Psoas muscle (tissue), 8 donors: ENCODE measurements at places on chromosomes 5 and 9.

- no peak for DNase-seq
Observed at GRCh38 chr5:90548069-90548593, 10.5 kb upstream of the ADGRV1 start.

DNA sequence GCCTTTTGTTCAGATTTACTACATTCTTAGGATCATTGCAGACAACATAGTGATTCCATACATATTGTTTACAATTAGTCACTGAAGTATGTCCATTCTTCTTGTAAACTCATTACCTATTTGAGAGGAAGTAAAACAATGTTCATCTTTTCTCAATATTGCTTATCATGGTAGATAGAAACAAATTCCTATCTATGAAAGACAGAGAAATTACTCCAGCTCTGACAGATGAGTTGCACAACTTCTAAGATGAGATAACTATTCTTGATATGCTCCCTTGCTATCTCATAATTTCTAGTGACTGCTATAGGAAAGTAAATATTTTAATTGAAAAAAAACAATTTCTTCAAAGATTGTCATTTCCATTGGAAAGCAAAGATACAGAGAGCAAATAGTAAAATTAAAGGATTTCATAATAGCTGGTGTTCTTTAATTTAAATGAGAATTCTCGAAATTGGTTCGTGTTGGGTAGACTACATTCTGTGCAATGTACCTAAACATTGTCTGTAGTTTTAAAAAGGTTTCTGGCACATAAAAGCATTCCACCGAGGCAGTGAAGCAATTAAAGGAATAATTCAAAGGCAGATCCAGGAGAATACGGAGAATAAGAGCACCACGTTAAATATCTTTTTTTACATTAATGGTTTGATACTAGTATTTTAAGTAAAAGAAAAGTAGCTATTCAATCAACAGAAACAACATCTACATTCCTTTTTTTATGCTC lies 1029.1 kb upstream of the ACO1 start:
- no peak for DNase-seq

- no peak for DNase-seq
Observed at GRCh38 chr5:84602371-84602771, 217.7 kb upstream of the EDIL3 start.

GRCh38 chr9:79731171-79731890 lies 159.6 kb downstream of the TLE4 start:
- no peak for DNase-seq

DNA sequence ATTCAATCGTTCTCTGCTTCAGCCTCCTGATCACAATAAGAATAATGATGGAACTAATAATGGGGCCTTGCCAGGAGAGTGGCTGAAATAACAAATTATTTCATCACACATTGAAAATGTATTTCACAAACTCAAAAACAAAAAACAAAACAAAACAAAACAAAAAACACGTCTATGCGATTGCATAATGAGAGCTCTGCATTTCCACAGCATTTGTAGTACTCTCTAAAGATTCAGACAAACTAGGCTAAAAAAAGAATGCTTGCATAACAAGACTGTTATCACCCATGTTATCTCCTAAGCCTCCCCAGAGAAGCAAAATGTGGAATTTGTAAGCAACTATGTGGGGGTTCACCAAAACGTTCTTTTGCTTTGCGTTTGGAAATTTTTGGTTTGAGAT lies 48.1 kb downstream of the PRELID2 start:
- DNase-seq = no peak

GRCh38 chr9:1939466-1939865 lies 75.7 kb upstream of the SMARCA2 start:
- DNase-seq = no peak

- DNase-seq = no peak
Observed at GRCh38 chr5:16886366-16886736, 49.7 kb downstream of the MYO10 start.

- no peak for DNase-seq
Observed at GRCh38 chr5:165525271-165525670, 2019.9 kb downstream of the MAT2B start.

DNA sequence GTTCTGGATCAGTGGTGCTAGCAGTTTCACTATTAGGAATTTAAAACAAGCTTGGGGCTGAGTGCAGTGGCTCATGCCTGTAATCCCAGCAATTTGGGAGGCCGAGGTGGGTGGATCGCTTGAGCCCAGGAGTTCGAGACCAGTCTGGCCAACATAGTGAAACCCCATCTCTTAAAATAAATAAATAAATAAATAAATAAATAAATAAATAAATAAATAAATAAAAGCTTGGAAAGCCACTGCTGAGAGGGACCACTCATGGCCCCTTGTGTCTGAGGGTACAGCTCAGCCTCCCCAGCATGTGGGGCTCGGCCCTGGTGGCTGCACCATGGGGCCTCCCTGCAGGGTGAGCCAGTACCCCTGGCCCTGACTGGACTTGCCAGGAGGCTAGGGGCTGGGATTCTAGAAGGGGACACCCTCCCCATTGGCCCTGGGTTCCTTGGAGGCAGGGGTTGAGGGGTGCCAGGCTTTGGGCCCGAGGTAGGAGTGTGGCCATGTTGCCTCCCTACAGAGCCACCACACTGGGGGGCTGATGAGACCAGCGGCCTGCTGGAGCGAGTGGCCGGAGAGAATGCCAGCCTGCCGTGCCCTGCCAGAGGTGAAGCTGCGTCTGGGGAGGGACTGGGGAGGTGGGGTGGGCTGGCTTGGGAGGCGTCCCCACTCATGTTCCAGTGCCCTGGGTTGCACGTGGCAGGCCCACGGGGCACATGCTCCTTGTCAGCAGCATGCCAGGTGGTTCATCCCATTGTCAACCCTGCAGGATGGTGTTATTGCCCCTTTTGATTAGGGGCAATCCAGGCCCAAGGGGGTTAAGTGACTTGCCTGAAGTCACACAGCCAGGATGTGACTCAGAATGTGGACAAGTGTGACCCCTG lies 76.5 kb downstream of the HMCN2 start:
- no peak for DNase-seq

- DNase-seq = no peak
Observed at GRCh38 chr5:72441862-72442540, 65.2 kb downstream of the ZNF366 start.

DNA sequence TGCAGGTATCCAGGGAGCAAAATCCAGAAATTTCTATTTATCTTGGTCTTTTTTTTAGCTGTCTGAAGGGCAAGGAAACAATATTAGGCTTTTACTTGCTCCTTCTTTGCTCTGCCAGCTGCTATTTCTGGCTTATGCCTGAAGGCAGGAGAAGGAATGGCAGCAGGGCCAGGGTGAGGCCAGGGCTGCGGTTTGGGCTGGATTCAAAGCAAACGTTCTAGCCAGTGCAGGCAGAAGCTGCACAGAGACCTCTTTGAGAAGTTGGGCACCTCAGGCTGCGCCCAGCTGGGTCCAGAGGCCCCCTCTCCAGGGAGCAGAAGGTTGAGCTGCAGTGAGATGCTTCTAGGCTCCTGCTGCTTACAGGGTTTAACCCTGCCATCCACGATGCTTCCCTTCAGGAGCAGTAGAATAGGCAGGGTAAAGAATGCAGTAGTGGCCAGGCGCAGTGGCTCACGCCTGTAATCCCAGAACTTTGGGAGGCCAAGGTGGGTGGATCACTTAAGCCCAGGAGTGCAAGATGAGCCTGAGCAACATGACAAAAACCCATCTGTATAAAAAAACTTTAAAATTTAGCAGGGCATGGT lies 201.2 kb downstream of the ADCY2 start:
- peak; percentile 59 for DNase-seq

GRCh38 chr5:107253246-107253645 lies 417.5 kb downstream of the EFNA5 start:
- no peak for DNase-seq

DNA sequence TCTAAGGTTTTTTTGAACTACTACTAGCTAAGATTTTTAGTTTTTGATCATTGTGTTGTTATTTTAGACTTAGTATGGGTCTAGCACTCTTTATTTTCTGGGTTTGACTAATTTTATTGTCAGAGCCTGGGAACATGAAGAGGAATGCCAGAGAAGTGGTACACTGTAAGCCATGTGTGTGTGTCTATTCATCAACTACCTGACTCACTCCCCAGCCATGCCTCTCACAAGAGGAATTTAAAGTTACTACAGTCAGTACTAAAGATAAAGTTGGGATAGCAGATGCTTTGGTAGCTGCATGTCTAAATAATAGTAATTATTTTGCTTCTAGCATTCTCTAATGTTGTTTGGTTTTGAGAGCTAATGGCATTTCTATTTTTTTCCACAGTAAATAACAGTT lies 264.8 kb downstream of the CSNK1G3 start:
- DNase-seq = no peak

DNA sequence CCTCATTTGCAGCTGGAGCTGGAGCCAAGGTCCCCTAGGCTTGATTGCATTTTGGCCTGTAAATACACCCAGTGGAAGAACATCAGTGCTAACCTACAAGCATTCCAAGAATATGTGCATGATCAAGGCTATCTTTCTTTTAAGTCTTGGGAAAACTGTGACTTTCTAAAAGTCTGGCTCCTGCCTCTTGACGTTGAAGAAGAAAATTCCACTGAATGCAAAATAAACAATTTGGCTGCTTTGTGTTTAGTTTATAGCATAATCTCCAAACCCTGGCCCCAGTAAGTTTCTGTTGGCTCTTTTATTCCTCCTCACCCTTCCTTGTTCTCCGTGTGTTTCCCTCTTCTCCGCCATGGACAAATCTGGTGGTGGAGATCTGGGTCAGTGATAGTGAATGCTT lies 109.3 kb upstream of the TLE1 start:
- no peak for DNase-seq

GRCh38 chr5:142918959-142919635 lies 148.9 kb downstream of the ARHGAP26 start:
- no peak for DNase-seq

- DNase-seq = no peak
Observed at GRCh38 chr5:142221091-142221860, 103.5 kb downstream of the SPRY4 start.

DNA sequence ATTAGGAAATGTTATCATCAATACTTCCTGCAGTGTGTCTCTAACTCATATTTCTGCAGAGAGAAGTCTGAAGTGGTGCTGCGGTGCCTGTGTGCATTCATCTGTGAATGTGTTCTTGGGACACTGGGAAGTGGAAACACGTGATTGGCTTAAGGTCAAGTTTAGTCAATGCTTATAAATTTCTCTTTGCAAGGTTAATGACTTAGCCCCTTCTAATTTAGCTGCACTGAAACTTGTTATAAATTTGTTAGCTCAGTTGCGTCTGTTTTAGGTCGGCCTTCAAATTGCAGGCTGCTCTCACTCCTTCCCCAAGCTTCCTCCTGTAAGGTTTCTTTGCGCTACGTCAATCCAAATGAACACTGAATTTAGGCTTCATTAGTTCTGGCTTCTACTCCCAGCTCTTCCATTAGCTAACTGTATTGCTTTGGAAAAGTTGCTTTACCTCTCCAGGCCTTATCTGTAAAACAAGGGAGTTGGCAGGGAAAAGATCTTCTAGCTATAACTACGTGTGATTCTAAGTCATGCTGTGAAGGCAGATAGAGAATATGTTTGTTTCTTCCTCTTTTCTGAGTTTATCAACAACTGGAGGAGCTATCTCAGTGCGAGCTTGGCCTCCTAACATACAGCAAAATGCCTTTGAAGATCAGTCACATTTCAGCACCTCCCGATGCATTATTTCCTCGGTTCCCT lies 341.8 kb downstream of the NFIB start:
- DNase-seq = no peak
